ENCODE measurements at places on chromosomes 3 and 15.

- DNase-seq: no peak
Observed at GRCh38 chr3:22122567-22122966, 371.6 kb upstream of the ZNF385D start.

GRCh38 chr15:44094781-44095180, 100.3 kb downstream of the FRMD5 start:
- DNase-seq: no peak

DNA sequence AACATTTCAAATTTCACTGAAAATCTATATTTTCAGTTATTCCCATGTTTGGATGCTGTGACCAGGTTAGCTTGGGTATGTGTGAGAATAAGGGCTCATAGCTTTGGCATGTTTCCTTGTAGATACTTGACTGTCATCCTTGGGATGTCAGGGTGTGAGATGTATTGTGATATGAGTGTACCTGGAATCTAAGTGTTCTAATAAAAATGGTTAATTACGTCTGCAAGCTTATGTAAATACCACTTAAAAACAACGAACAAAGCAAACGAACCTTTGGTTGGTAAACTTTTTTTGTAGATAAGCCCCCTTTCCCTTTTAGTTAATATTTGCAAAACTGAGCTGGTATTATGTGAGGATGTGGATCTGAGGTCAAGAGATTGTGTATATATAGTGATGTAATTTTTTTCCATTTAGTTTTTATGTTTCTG, 63.5 kb downstream of the FNDC3B start:
- no peak for DNase-seq

GRCh38 chr3:174035328-174035886, 637.9 kb downstream of the NLGN1 start:
- DNase-seq: no peak

DNA sequence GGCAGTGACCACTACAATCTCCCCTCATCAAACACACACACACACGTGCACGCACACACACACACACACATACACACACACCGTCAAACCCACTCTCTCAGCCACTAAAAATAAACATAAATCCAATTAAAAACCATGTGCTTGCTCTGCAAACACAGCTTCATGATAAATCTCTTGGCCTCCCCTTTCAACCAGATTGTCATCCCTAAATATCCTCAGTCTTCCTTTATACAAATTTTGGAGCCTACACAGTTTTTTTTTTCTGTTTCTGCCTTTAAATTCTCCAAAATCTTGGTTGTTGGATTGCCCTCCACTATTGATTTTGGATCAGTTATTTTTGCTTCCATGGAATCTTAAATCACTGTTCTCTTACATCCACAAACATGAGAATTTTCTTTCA, 245.6 kb downstream of the SATB1 start:
- DNase-seq: no peak

All from mesenteric fat pad (tissue), 1 donor.